ENCODE measurements at places on chromosomes 5 and 9.

- no peak for DNase-seq
Measured at GRCh38 chr9:126450668-126451205, 124.1 kb downstream of the MVB12B start.

GRCh38 chr5:65882278-65882677 is 44.1 kb upstream of the ERBIN start:
- no peak for DNase-seq

GRCh38 chr5:169218861-169219260 is 82.1 kb downstream of the SLIT3 start:
- DNase-seq: no peak

DNA sequence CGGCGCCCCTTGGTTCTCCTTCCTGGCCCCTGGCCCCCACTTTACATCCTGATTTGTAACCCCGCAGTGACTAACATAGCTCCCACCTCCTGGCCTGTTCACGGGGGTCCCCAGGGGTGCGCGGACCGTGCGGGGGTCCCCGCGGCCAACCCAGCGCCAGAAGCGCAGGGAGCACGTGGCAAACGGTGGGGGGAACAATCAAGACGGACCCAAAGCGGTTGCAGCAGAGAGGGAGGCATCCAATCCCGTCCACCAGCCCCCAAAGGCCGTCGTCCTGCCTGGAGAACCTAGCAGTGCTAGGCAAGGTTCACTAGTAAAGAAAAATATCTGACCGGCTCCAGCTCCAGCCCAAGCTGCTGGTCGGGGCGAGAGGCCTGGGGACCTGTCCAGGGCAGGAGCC is 201.5 kb downstream of the AUH start:
- no peak for DNase-seq

GRCh38 chr5:175690025-175690424 is 32.2 kb downstream of the HRH2 start:
- DNase-seq: no peak

GRCh38 chr5:80067531-80068245 is 32.5 kb downstream of the THBS4 start:
- no peak for DNase-seq

DNA sequence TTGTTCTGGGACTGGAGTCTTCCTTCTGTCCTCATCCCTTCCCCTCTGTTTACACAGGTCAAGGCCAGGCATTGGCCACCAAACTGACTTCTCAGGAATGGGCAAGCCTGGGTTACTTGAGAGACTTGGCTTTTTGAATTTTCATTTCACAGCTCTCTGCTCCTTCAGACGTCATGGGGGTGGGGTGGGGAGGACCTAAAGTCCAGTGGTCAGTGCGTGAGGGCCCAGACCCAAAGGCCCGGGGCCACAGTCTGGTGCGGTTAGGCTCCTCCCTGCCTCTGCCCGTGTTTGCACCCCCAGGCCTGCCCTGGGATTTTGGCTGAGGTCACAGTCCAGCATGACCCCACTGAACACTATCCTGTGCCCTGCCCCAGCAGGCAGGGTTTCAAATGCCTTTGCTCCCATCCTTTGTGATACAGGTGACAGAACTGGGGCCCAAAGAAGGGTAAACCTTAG is 4.1 kb upstream of the CXXC5 start:
- no peak for DNase-seq

- DNase-seq: peak; percentile 18
Measured at GRCh38 chr5:140351609-140352334, 5.4 kb upstream of the HBEGF start.

- no peak for DNase-seq
Measured at GRCh38 chr9:107631788-107632187, 142.2 kb upstream of the KLF4 start.

GRCh38 chr5:159581502-159582249 is 251.4 kb upstream of the IL12B start:
- no peak for DNase-seq

DNA sequence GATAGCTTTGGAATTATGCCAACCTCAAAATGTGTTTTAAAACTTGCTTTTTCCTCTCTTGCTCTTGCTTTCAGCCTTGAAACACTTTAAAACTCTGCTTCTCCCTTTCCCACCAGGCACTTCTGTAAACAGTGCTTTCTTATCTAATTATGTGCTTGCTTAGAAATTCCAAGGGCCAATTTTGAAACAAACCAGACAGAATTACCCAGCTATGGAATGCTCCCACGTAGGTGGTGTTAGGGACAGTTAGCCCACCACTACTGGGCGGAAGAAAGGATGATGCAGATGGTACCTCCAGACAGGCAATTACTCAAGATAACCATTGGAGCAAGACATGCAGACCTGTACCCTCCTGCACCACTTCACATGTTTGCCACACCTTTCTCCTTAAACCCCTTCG is 523.0 kb upstream of the PTPRD start:
- no peak for DNase-seq

- DNase-seq: no peak
Measured at GRCh38 chr5:173045474-173045873, 10.7 kb upstream of the CREBRF start.

GRCh38 chr5:39459071-39459470 is 34.3 kb upstream of the DAB2 start:
- no peak for DNase-seq

DNA sequence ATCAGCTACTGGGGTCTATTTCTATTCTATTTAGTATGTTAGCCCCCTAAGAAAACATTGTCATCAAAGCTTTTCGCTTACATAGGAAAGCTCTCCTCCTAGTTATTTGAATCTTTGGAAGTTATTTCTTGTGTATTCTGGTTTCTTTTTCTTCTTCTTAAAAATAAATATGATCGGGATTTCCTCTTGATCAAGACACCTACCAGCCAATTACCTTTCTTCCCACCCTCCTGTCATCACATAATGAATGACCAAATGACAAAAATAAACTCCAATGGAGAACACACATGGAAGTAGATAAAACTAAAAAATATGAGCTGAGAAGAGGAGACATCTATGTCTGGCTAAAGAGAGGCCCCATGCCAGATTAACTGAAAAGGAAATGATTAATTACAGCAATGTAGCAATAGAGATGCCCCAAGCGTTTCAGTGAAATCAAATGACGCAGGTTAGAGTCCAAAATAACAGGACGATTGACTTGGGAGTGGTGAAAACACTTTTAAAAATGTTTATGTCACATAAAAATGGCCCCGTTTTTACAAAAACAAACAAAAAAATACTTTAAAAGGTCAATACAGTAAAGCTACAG is 59.5 kb upstream of the PCSK1 start:
- DNase-seq: no peak

GRCh38 chr5:157613385-157614245 is 38.0 kb upstream of the ADAM19 start:
- DNase-seq: no peak

GRCh38 chr5:111934511-111934910 is 177.5 kb upstream of the NREP start:
- no peak for DNase-seq
